ENCODE measurements at places on chromosomes 6 and 20.

DNA sequence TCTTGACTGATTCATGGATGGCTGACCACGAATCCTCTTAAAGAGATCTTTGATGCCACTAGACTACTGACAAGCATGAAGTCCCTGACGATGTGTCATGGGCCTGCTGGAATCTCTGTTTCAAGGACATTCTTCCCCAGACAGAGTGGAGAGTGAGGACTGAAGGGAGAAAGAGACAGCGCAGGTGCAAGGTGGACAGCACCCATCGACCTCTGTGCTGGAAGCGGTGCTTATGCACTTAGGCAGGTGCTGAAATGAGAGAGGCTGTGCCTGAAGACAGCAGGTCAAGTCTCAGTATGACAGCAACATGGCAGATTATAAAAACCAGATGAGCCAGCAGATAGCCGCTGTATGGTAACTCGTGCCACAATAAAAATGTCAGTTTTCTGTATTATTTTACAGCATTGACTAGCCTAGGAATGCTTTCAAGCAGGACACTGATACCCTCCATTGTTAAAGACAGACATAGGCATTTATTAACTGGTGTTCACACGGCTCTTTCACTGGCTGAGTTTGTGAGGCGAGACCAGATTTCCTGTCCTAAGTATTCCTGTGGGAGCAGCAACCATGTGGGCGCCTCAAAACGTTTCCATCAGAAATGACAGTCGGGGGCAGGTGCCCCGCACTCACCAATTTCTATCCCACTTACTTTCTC, 47.5 kb downstream of the FOXC1 start:
- DNase-seq = no peak

- no peak for DNase-seq
These were observed 137.7 kb upstream of the HEY2 start for GRCh38 chr6:125611573-125612344.

- DNase-seq = peak; percentile 63
These were observed at the start of gene GPSM3 for GRCh38 chr6:32192608-32193039. GPSM3 (minus strand) TSS chr6:32192643; CDS start chr6:32192513, 130 bp downstream.

DNA sequence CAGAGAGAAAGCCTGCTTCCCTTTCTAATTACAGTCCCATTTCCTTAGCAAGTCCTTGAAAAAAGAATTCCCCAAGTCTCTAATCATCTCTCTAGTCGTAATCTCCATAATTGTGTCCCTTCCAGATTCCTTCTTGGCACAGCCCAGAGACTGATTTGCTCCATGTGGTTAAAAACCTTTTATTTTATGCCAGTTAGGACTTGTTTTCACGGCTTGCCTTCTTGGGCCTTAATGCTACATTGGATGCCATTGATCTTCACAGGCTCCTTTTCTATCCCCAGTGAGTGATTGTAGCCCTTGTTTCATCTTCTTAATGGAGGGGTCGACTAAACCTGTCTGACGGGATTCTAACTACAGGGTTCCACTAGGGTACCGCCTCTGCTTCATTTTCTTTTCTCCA, 650.6 kb upstream of the ARID1B start:
- no peak for DNase-seq

GRCh38 chr6:24865161-24865560, 66.4 kb upstream of the ARMH2 start:
- no peak for DNase-seq

DNA sequence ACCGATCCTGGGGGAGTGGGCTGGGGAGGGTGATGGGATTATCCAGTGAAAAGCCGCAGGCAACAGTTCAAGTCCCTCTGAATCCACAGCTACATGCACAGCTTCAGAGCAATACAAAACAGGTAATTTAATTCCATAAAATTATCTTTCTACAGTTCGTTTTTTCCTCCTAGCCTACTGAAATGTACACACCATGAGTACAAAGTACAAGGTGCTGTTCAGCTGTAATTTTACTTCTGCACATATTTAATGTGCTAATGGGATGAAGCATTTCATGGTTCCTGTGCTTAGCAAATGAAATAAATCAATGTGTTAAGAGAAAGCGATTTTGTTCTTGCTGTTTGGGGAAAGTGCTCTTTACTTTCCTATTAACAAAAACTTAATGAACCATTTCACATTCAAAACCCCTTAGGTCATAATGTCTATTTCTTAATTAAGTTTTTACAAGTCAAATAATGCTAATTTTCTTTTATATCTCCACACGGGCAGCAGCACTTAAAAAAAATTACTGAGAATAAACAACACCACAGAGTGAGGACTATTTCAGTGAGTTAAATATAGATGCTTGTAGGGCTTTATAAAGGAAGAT, 71.8 kb downstream of the INSM1 start:
- no peak for DNase-seq

DNA sequence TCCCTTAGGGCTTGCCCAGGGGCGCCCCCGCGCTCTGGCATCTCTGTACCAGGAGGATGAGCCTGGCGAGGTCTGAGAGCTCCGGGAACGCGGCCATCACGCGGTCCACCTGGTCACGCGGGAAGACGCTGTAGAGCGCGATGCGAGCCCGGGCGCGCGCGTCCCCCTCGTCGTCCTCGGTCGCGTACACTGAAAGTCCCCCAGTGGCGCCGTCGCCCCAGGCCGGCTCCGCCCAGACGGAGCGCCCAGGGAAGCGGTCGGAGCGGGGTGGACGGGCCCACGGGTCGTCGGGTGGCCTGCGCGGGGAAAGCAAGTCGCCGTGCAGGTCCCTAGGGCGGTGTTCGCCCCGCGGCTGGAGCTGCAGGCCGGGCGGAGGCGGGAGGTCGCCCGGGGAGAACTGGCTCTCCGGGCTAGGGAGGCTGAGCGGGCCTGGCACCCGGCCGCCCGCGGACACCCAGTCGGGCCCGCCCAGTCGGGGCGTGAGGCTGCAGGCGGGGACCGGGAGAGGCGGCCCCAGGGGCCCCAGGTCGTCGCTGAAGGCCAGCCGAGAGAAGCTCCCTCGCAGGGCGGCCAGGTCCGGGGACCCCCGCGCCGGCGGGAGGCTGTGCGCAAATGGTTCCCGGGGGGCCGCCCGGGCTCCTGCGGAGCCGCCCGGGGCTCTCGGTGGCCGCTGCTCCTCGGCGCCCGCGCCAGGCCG, 34.0 kb downstream of the ZC3H12D start:
- no peak for DNase-seq

DNA sequence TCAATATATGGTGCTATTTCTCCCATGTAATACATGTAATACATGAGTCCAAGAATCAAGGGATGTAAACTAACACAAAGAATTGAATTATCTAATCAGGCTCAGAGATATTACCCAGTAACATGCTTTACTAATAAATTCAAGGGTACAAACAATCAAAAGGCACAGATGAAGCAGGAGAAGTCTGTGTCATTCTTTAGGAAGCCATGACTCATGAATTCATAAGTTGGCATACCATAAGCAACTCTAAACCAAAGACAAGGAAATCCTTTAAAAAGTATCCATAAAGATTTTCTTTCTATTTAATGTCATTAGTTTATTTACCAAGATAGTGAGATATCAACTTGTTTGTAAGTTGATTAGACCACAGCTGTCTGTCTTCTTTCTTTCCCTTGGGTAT, 446.0 kb upstream of the IMPG1 start:
- no peak for DNase-seq

DNA sequence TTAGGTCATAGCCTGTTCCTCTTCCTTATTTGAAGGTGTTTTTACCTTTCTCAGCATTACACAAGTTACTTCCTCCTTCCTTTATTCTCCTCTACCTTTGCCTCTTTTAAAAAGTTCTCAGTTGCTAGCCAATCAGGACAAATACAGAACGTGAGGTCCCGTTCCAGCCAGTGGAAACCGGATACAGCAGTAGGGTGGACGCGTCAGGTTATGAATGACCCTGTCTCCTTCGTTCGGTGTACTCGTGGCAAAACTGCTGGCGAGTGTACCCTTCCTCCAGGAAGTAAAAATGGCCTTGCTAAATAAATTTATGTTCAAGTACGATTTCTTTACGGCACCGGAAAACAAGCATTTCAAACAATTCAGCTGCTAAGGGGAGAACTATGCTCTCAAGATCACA, 77.0 kb upstream of the MLN start:
- no peak for DNase-seq

DNA sequence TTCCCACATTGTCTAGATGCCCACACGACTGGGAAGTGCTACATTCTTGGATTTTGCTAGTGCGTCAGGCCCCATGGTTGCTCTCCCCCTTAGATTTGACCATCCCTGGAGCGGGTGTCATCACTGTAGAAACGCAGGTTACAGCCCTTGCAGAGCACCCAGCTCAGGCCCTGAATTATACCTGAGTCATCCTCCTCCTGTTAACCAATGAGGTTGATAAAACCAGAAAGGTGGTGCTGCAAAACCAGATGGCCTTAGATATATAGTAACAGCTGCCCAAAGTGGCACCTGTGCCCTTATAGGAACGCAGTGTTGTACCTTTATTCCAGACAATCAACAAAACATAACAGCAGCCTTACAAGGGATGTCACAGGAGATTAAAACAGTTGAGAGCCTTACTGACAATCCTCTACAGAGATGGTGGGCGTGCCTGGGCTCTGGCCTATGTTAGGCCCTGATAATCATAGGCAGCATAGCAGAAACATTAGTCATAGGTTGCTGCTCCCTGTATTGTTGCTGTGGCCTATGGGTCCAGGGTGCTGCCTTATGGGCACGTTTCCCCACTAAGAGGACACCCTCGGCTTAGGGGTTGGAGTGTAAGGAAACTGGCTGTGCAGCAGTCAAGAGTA, 33.6 kb upstream of the HSF2 start:
- no peak for DNase-seq

GRCh38 chr6:161411265-161411944, 137.5 kb upstream of the AGPAT4 start:
- DNase-seq = no peak

DNA sequence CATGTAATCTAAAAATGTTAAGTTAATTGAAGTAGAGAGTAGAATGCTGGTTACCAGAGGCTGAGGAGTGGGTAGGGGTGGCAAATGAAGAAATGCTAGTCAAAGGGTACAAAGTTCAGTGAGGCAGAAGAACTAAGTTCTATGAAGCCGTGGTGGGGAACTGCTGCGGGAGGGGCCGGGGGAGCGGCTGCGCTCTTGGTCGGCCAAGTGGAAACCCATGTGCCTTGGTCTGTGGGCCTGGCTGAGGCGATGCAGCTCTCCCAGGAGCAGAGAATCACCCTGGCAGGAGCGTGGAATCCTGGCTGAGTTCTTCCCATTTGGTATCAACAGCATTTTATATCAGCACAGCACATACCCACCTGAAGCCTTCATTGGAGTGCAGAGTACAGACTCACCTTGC, 22.3 kb downstream of the TTLL2 start:
- DNase-seq = no peak

DNA sequence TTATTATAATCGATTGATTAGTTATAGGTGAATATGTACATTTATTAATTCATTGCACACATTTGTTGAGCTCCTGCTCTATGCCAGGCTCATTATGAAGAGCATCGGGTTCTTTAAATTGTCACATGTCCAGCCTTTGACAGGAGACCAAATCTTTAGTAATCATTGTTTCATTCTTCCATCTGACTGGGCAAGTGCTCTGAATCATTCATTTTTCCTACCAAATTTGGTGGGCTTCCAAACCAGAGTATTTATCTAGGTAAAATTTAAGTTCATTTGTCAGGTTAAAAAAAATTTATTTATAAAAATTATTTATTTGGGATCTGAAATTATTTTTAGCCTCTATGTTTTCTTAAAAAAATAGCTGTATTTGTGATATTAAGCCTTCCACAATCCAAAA, 404.9 kb upstream of the MMS22L start:
- no peak for DNase-seq

- no peak for DNase-seq
These were observed 300.3 kb downstream of the PRL start for GRCh38 chr6:21996425-21997118.

DNA sequence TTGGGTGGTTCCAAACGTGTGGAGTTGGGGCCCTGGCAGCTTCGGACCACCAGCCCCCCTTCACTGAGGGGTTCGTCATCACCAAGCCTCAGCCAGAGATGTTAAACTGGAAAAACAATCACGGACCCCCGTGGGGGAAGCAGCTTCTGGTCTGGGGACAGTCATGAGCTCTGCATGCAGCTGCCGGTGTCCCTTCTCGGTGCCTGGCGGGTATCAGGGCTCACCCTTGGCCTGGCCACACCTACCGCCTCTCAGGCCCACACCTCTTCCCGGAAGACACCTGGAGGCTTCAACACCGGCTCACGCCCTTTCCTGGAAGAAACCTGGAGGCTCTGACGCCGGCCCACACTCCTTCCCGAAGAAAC, 77.8 kb upstream of the BHLHE23 start:
- no peak for DNase-seq

DNA sequence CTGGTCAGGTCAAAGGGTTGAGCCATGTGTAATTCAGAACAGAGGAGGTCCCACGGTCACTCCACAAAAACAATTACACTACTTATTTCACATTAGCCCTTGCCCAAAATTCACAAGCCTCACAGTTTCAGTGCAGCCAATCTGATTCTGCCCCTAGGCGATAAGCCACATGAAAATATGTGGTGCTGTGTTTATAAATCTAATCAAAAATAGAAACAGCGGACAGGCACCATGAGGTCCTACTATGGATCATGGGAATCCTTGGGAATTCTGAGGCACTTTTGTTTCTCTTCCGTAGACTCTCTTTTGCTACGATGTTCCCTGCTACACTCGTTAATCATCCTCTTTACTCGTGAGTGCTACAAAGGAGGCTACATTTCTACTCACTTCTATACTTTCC, 476.1 kb downstream of the TFAP2A start:
- no peak for DNase-seq

DNA sequence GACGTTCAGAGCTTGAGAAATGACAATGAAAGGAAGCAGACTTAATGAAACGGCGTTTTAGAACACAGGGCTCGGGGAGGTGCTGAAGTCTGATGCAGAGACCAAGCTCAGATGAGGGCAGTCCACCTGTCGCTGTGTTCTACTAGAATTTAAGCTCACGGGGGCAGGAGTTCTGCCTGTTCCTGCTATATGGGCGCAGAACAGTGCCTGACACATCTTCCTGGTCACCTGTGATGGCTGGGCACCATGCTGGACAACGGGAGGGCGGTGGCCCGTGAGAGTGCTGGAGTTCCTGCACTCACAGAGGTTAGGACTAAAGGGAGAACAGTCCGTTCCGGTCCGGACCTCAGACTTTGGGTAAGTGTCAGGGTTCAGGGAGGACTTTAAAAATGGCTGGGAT, 130.6 kb downstream of the ERMARD start:
- no peak for DNase-seq

DNA sequence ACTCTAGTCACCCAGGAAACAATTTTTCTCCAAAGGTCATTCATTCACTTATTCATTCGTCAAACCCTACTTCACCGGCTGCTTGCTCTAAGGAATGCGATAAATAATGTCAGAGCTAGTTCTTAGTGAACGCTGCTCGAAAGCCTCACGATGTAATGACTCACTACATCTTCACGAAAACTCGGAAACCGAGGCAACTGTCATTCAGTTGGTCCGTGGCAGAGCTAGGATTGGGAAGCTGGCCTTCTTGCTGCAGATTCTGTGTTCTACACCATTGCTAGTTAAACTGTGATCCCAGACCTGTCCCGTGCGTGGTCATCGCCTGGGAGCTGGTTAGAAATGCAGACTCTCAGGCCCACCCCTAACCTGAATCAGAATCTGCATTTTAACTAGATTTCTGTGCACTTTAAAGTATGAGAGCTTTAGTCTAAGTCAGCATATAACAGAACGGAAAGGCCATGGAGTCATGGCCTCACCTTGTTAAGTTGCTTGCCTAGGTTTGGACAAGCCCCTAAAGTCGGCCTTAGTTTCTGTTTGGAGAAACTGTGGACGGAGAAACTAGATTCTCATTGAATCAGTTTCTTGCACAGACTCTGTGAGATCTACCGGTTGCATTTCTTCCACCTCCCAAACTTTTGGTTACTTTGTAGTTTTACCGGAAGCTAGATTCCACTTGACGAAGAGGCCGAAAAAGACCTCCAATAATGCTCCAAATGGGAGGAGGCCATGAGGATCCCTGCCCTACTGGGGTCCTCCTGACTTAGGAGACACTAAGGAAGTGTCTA, 651 bp upstream of the CCND3 start:
- DNase-seq = no peak
